Astrocyte (in vitro differentiated cells and primary cell): ENCODE measurements at places on chromosomes 11 and 22. TPM values are rescaled to one million over a fixed set of nuclear protein-coding genes. Genes with fewer than 3 reads are reported as not detected.

GRCh38 chr11:47860536-47860935, 12.4 kb upstream of the NUP160 start:
- peaks cover 22% of the 10 kb centered on the region for H3K4me1 ChIP-seq
- no peak overlapping the region for H3K4me3 ChIP-seq
- no peak overlapping the region for H3K27ac ChIP-seq
- H3K36me3 ChIP-seq, result no peaks in the 10 kb centered on the region
- DNase-seq, result no peak

DNA sequence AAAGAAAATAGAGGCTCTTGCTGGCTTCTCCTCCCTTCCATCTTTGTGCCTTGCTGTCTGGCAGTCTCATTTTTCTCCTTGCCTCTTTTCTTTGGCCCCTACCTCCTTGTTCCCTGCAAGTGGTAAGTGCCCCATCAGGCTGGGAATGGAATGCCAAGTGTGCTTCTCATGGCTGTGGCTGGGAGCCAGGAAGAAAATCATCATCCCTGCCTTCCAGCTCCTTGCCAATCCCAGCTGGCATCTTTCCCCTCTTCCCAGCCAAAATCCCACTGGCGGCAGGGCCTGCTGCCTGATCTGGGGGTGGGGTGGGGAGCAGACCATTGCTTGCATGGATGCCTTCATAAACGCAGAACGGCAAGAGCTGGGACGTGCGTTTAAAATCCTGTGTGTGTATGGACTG, 27.0 kb upstream of the SLC25A18 start:
- no peaks in the 10 kb centered on the region for H3K36me3 ChIP-seq
- H3K27me3 ChIP-seq, result no peaks in the 10 kb centered on the region
- H3K4me3 ChIP-seq, result no peak overlapping the region
- no peaks in the 10 kb centered on the region for H3K4me1 ChIP-seq
- no peak overlapping the region for H3K27ac ChIP-seq

DNA sequence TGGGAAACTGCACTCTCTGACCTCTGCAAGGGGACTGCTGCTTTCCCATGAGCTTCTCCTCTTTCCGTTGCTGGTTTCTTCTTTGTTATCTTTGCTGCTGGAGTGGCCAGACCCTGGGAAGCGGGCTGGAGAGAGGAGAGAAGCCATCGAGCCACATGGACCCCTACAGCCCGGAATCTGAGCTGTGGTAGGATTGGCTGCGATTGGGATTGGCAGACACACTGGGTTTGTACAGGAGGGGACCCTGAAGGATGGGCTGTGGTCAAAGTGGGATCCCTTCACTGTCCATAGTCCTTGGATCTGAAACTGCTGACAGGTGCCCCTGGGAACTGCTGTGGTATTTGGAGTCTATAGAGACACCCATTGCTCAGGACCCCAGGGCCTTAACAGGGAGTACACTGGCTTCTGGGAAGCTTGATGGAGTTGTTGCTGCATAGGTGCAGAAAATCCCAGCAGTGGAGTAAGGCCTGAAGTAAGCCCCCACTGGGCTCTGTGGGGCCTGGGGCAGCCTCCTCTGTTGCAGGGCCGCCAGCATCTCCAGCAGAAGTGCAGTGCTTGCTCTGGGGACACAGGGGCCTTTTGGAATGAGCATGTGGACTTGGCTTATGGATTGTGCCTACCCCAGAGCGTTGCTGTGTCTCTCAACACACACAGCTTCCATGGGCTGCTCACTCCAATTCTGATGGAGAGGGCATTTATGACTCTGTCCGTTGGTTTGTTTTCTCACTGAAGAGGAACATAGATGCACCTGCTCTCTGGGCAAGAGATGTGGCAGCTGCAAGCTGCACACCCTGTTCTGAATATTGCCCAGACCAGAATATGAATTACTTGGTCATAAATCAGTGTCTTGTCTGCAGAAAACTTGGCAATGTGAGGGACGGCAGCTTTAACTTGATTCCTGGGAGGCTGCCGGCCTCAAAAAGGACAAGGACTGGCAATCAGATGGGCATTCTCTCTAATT, 32.0 kb downstream of the BCR start:
- peaks cover 14% of the 10 kb centered on the region for H3K4me1 ChIP-seq
- DNase-seq, result no peak
- H3K27ac ChIP-seq, result no peak overlapping the region
- no peaks in the 10 kb centered on the region for H3K27me3 ChIP-seq
- peaks cover 3% of the 10 kb centered on the region for H3K36me3 ChIP-seq
- H3K4me3 ChIP-seq, result no peak overlapping the region

CSF2RB gene
- total RNA-seq, result 0.09 and 0.31 TPM in 2 replicates

OR8B12 gene
- not detected in 2 replicates for total RNA-seq

DNA sequence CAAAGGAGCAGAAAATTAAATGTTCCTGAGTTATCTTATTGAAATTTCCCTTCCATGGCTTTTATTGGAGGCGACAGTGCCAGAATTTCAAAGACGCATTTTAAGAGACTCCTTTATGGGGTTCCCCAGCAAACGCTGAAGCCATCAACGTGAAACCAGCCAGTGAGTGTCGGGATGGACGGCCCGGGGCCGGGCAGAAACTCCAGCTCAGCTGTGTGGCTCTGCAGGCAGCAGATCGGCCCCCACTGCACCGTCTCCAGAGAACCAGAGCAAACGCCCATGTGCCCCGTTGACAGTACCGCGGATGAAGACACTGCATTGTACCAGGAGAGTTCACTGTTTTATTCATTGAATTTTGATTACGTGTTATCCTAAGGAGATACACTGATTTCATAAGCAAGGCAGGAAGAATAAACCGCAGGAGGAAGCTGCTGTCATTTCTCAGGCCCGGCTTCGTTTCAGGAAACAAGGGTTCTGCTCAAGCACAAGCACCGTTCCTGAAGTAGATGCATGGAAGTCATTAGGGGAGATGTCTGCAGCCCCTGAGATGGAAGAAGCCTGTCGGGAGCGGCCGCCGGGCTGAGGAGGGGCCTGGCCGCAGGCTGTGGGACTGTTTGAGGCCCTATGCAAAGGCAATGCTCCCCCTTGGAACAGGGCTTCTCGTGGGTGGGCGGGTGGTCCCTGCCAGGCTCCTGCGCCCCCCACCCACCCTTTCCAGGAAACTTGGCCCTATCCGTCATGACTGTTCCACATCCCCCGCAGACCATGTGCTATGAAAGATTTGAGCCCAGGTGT, 639.7 kb downstream of the TBC1D22A start:
- no peak overlapping the region for H3K4me3 ChIP-seq
- DNase-seq, result no peak
- no peaks in the 10 kb centered on the region for H3K27me3 ChIP-seq

- DNase-seq, result no peak
- H3K27ac ChIP-seq, result no peak overlapping the region
- H3K4me3 ChIP-seq, result no peak overlapping the region
- no peaks in the 10 kb centered on the region for H3K4me1 ChIP-seq
- H3K27me3 ChIP-seq, result no peaks in the 10 kb centered on the region
- H3K36me3 ChIP-seq, result peaks cover 9% of the 10 kb centered on the region
Measured at GRCh38 chr11:19876750-19877149, 164.1 kb downstream of the NAV2 start.

GRCh38 chr11:66292543-66293332, 1.0 kb downstream of the TMEM151A start:
- peaks cover 12% of the 10 kb centered on the region for H3K4me1 ChIP-seq
- no peaks in the 10 kb centered on the region for H3K36me3 ChIP-seq

APOL3 gene
- 2.3 and 2.5 TPM in 2 replicates for total RNA-seq

- H3K36me3 ChIP-seq, result no peaks in the 10 kb centered on the region
- H3K4me1 ChIP-seq, result no peaks in the 10 kb centered on the region
- H3K4me3 ChIP-seq, result no peak overlapping the region
- no peak for DNase-seq
Measured at GRCh38 chr11:55652560-55652959, 4.4 kb downstream of the OR4S2 start.

ARAP1 gene
- 31.9 and 33.8 TPM in 2 replicates for total RNA-seq

TSSK2 gene
- not detected in 2 replicates for total RNA-seq

DNA sequence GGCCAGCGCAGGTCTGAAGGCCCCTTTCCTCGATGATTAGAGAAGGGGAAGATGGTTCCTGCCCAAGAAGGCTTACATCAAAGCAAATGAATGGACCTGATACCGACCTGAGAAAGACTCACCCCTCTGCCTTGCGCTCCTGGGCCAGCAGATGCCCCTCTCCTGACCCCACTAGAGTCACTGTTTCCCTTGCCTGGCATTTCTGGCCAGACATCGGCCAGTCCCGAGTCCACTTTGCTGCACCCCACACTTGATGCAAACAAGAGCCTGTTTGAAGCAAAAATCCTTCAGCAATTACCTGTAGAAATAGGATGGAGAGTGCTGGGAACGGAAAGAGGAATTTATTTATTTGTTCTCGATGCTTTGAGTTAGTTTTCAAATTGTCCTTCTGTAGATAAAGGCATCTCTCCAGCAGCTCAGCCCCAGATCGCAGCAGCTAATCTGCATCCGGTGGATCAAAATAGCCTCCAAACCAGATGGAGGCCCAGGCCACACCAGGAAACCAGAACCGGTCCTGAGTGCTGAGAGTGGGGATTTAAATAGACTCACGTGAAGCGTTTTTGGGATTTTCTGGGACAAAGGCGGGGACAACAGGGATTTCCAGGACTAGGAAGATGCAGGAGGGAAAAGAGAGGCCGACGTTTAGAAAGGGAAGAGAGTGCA, 148.6 kb downstream of the TRIM29 start:
- H3K27me3 ChIP-seq, result peaks cover 29% of the 10 kb centered on the region

DNA sequence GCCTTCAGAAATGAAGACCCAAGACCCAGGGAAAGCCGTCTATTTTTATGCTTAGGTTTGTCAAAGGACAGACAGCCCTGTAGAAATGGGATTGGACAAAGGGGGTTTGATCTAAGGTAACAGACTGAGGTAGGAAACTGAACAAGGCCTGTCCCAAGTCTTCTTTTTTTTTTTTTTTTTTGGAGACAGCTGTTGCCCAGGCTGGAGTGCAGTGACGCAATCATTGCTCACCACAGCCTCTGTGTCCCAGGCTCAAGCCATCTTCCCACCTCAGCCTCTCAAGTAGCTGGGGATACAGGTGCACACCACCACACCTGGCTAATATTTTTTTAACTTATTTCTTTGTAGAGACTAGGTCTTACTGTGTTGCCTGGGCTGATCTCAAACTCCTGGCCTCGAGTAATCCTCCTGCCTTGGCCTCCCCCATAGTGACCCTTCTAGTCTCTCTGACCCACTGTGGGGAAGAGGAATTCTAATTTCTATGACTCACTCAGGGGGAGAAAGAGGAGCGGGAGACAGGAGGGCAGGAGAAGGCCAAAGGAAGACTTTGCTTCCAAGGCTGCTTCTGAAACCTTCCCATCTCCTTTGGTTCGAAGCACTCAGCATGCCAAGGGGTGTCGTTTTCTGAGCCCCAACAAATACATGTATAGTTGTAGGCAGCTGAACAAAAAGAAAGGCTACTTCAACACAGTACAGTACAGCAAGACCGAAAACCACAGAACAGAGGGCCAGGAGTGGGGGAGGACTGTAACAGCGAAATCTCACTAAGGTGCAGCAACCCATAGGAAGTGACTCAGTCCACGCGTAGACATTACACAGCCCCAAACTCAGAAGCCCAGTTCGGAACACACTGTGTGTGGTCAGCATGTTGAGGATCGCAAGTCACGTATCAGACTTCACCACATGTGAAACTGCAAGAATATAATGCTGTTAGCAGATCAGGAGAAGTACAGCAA, 872 bp downstream of the TMA7B start:
- H3K4me1 ChIP-seq, result peaks cover 36% of the 10 kb centered on the region
- H3K27me3 ChIP-seq, result no peaks in the 10 kb centered on the region
- H3K36me3 ChIP-seq, result no peaks in the 10 kb centered on the region
- H3K27ac ChIP-seq, result peak overlapping the region; percentile 89

CLCF1 gene
- total RNA-seq, result 17.4 and 17.6 TPM in 2 replicates
